ENCODE measurements at places on chromosomes 13 and 19.

- DNase-seq, result no peak
Measured at GRCh38 chr13:47932950-47933923, 67.8 kb downstream of the SUCLA2 start.

DNA sequence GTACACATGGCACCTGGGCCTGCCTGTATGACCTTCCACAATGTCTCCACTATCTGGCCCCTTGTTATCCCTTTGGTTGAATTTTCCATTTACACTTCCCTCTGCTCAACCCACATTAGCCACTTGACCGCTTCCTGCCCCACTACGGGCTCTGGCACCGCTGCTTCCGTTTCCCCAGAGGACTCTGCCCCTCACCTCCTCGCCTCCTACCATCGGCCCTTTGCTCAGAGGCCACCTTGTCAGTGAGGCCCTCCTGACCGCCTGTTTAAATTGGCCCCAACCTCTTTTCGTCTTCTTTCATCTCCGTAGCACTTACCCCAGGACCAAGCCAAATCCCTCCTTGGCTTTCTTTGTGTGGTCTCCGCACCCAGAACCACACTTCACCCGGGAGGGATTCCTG lies 47.4 kb downstream of the SOX1 start:
- DNase-seq, result no peak

DNA sequence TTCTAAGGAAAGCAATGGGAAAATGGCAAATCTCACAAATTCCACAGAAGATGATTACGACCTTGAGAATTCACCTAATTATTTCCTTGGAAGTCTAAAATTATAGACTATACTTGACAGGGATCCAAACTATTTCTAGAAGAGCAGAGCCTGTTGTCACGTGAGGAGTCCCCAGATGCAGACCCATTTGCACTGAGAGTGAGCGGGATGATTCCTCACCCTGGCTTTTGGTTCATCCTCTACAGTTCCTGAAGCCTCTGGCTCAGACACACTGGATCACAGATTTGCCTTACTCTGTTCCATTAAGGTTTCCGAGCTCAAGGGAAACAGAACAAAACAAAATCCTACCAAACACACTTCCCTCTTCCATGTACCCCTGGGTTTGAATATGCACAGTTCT lies 23.0 kb upstream of the CYSLTR2 start:
- DNase-seq, result no peak

DNA sequence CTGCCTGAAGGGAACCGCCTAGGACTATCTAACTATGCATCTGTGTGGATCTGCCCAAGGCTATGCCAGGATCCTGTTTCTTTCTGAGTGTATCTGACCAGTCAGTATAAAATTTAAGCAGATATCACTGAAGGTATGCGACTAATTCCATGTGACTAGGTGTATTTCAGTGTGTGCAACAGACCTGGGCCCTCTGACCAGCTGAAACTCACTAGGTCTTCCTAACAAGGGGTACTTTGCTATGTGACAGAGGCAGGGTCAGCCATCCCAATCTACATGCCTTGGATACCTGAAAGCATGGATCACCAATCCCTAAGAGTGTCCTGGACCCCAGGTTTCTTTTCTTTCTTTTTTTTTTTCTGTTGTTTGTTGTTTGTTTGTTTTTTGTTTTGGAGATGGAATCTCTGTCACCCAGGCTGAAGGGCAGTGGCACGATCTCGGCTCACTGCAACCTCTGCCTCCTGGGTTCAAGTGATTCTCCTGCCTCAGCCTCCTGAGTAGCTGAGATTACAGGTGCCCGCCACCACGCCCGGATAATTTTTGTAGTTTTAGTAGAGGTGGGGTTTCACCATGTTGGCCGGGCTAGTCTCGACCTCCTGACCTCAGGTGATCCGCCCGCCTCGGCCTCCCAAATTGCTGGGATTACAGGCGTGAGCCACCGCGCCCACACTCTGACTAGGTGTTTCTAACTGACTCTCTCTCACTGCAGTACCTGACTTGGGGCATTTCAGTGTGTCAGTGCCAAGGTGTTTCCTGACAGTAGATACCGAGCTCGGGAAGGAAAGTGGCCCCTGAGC lies 43.5 kb downstream of the FCGBP start:
- DNase-seq, result no peak

GRCh38 chr19:34343751-34344150 lies 21.2 kb upstream of the GPI start:
- DNase-seq, result no peak

- DNase-seq, result no peak
Measured at GRCh38 chr13:91167706-91168385, 179.6 kb upstream of the MIR17HG start.

DNA sequence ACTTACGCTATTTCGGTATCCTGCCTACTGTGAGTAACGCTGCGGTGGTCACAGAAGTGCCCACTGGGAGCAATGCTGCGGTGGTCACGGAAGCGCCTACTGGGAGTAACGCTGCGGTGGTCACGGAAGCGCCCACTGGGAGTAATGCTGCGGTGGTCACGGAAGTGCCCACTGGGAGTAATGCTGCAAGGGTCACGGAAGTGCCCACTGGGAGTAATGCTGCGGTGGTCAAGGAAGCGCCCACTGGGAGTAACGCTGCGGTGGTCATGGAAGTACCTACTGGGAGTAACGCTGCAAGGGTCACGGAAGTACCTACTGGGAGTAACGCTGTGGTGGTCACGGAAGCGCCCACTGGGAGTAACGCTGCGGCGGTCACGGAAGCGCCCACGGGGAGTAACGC lies 52.1 kb upstream of the SOX1 start:
- peak; percentile 12 for DNase-seq

GRCh38 chr13:45280751-45281634 lies 60.0 kb downstream of the TPT1 start:
- DNase-seq, result peak; percentile 29

DNA sequence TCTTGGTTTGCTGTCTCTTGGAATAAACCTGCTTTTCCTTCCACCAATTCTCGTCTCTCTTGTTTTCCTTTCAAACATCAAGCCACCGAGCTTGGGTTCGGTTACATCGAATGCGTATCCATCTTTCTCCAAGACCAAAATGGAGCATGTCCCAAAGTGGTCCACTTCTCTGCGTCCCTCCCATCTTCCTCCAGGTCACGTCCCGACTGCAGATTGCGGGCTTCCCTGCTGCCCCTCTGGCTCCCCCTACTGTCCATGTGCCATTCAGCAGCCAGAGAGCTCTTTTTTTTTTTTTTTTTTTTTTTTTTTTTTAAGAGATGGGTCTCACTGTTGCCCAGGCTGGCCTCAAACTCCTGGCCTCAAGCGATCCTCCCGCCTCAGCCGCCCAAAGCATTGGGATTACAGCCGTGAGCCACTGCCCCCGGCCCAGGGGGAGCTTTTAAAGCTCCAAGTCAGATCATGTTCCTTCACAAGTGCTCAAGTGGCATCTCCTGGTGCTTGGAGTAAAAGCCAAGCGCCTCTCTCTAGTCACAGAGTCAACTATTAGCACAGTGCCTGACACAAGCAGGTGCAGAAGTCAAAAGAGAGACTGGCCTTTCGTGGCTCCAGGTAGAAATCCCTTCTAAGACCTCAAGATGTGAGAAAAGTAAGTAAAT lies 10.0 kb downstream of the COL5A3 start:
- DNase-seq, result peak; percentile 29
